ENCODE measurements at places on chromosomes 3 and 15.

- DNase-seq, result no peak
Measured at GRCh38 chr15:59457103-59457502, 19.1 kb downstream of the FAM81A start.

GRCh38 chr3:114606336-114606735 is 312.5 kb downstream of the TIGIT start:
- DNase-seq, result no peak

DNA sequence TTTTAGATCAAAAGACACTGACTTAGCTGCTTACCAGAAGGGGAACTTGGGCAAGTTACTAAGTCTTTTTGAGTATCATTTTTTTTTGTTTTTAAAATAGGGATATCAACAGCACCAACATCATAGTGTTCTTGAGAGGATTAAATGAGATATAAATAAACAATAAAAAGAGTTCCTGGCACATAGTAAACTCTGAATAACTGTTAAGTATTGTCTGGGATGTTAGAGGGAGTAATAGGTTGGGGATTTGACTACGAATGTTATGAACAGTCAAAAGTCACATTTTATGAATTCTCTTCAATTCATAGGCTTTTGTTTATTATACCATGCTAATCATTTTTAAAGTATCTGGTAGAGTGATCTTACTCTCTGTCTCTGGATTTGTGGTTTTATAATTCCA is 37.8 kb upstream of the FAH start:
- DNase-seq, result no peak

GRCh38 chr3:143496191-143496590 is 352.1 kb downstream of the SLC9A9 start:
- no peak for DNase-seq

- DNase-seq, result no peak
Measured at GRCh38 chr15:29289173-29289572, 19.6 kb upstream of the NSMCE3 start.

Measured in MV-4-11 (cell line).